Mesenteric fat pad (tissue), 1 donor: ENCODE measurements at places on chromosomes 7 and 10. TPM values are rescaled to one million over a fixed set of nuclear protein-coding genes. Genes with fewer than 3 reads are reported as not detected.

The LIPN gene
- 0.74 TPM for total RNA-seq

The PTPRN2 gene
- total RNA-seq = 2.6 TPM

The ITIH5 gene
- total RNA-seq = 439 TPM

The BNIP3 gene
- total RNA-seq = 63.1 TPM

DNA sequence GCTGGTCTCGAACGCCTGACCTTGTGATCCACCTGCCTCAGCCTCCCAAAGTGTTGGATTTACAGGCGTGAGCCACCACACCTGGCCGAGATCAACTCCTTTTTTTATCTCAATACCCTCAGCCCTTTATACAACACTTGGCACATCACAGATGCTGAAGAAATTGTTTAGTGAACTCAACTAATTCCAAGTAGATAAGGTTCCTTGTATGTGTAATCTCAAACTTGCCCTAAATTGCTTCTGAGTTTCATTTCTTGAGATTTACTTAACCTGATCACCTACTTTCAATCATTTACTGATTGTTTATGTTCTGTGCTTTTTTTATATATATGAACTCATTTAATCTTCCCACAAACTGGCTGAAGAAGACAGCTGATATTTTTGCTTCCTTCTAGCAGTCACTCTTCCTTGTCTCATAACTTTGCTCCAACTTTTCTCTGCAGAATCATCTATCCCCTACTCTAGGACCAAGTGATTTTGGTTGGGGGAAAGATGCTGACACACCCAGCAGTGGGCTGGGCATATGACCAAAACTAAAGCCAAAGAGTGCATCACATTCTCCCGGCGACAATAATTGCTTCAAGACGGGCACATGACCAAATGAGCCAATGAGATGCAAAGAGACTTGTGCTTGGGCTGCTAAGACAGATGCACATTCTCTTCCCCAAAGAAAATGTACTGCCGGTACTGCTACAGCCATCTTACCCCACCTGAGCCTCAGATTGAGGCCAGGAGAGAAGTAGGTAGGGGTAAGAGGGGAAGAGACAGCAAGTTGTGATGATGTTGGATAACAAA is 40.3 kb upstream of the ARID5B start:
- DNase-seq = no peak

GRCh38 chr7:12093365-12093764 is 117.7 kb upstream of the TMEM106B start:
- DNase-seq = no peak

- no peak for DNase-seq
Measured at GRCh38 chr7:81005254-81005653, 86.4 kb upstream of the SEMA3C start.

DNA sequence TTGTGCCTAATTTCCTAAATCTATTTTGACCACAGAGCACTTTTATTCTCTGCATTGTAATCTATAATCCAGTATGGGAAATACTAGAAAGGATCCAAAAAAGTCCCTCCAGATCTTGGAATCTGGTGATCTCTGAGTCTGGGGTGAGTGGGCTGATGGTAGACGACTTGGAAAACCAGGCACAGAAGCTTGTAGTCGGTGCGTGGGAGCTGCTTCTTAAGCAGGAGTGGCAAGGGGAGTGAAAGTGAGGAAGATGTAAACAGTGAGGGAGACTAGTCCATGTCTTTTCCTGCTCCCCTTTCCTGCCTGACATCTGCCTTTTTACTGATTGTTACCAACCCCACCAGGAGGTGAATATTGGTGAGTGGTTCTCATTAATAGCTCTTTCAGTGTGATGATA is 6.8 kb downstream of the AUTS2 start:
- DNase-seq = no peak

DNA sequence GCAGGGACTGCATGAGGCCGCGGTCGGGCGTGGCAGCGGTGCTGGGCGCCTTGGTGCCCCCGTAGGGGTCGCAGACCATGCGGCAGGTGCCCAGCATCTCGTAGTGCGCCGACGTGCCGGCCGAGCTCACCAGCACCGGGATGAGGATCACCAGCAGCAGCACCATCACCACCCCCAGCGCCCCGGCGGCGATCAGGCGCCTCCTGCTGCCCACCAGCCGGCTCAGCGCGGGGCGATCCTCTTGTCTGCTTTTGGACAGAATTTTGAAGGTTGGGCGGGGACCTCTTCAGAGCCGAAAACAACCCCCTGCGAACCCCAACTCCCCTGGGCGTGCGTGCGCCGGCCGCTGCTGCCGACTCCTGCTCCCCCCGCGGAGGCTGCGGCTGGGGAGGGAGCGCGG is 779 bp downstream of the C1QL3 start:
- no peak for DNase-seq

- DNase-seq = no peak
Measured at GRCh38 chr7:111833466-111833865, 271.2 kb upstream of the IMMP2L start.

DNA sequence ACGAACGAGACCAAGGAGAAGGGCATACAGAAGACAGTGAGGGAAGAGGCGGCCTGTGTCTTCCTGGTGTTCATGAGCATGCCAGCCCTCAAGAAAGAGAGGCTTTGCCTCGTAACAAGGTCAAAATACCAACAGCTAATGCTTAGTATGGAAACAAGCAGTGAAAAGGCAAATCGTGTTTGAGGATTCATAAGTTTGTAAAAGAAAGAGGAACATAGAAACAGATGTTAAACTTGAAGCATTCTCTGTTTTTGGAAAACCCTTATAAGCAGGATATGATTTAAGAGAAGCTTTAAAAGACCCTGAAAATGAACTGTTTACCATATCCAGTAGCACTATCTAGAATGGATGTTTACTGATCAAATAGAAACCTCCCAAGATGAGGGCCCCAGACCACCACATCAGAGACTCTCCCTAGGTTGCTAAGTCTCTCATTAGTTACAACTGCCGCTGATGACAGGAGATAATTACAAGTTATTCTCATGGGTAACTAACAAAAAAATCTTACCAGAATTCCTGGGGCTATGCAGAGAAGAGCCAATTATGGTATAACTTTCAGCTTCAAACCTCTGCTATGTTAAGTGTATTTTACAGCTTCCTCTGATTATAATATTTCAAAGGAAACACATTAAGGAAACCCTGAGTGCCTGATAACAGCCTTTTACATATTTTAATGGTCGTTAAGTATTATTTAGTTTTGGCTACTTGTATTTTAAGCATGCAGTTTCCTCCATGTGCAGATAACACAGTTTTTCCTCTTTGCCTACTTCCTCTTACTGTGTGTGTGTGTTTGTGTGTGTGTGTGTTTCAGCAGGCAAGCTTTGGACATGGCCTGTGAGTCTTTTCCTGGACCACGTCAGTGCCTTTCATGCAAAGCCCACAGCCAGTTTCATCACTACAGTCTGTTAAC is 17.9 kb downstream of the JCAD start:
- no peak for DNase-seq

- no peak for DNase-seq
Measured at GRCh38 chr7:100093054-100093453, 4.3 kb downstream of the COPS6 start.

- DNase-seq = no peak
Measured at GRCh38 chr10:51789903-51790302, 90.5 kb upstream of the CSTF2T start.

DNA sequence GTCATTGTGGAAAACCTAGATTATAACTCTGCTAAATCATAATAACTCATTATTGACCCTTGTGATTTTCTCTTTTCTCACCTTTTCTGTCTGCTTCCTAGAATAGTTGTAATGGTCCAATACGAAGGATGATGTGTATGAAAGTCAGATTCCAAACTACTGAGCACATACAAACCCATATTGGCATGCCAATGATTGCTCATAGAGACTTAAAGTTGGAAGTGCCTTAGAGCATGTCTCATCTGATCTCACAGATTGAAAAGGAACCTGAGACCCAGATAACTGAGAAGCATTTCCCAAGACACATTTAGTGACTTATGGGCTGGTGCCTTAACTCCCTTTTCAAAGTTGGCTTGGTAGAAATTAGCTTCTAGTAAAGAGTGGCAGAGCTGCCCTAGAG is 594.3 kb downstream of the REEP3 start:
- DNase-seq = no peak
